ENCODE measurements at places on chromosomes 6 and 20.

GRCh38 chr6:16069222-16069621, 59.7 kb upstream of the MYLIP start:
- DNase-seq: no peak

GRCh38 chr6:37130704-37131103, 39.2 kb upstream of the PIM1 start:
- DNase-seq: peak; percentile 32

GRCh38 chr6:43950731-43951062, 176.6 kb downstream of the MRPL14 start:
- no peak for DNase-seq

DNA sequence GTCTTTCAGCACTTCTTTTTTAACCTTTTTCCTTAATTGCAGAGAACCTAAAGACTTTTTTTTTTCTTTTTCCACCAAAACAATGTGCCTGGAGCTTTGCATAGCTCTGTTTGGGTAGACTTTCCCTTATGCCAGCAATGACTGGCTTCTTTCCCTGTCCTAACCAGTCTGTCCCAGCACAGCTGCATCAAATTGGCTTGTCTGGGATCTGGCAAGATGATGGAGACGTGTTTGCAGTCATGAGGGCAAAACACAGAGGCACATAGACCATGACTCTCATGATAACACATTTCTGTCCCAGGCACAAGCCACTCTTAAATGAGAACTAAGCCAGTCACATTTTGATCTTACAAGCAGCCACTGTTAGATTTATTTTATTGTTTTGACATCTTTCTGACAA, 16.5 kb downstream of the HEY2 start:
- no peak for DNase-seq

- DNase-seq: no peak
Observed at GRCh38 chr6:136094812-136095211, 155.3 kb downstream of the MTFR2 start.

DNA sequence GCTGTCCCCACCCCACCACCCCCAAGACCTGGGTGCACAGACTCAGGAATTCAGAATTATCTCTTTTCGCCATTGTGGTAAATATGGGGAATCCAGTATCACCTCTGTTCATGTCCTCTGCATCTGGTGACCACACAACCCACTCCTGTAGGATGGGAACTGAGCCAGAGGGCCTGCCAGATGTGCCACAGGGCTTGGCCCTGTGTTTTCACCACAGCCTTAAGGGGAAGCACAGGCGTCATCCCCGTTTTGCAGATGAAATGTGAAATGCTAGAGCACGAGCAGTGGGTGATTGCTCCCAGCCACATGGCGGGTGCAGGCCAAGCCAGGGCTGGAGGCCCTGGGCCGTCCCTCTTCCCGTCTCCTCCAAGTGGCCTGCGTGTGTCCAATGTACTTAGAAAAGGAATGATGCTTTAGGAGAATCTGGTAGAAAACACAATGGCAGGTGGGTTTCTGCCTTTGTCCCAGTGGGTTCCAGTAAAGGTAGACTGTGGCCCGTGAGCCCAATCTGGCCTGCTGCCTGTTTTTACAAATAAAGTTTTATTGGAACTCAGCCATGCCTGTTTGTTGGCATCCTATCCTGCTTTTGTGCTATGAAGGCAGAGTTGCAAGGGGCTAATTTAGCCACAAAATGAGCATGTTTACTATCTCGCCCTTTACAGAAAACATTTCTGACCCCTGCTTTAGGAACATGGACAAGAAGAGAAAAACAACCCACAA, 309.2 kb downstream of the CDH4 start:
- no peak for DNase-seq

GRCh38 chr6:111818539-111819226, 54.6 kb downstream of the FYN start:
- no peak for DNase-seq
